CD4-positive, alpha-beta T cell treated with Interleukin-21 for 1 hour (primary cell): ENCODE measurements at places on chromosomes 3 and 15.

GRCh38 chr15:76614725-76615124 lies 278.2 kb downstream of the ISL2 start:
- DNase-seq = no peak

DNA sequence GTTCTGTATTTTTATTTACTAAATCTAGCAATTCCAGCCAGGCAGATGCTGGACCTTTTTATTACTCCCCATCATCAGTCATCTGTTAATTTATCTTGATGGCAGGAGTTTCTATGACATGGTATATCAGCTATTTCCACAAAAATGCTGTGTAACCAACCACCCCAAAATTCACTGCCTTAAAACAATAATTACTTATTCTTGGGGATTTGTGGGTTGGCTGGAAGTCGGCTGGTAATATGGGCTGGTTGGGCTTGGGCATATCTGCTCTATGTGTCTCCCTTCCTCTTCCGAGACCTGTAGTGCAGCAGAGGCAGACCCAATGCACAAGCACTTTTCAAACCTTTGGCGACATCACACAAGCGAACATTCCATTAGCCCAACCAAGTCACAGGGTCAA lies 92.1 kb upstream of the UBE2E1 start:
- DNase-seq = no peak

DNA sequence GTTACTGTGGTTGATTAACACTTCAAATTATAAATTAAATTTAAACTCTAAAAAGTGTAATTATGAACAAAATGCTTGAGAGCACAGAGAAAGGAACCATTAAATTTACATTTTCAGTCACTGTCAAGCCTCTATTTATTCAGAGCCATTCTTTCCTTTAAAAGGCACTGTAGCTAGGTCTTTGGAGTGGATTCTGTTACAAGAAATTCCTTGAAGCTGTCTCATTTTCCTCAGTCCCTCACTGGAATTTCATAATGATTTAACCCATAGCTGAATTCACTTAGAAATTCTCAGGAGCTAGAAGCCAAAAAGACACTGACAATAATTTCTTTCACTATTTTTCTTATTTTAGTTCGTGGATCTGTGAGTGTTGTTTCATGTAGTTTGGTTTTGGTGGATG lies 81.2 kb upstream of the TCF12 start:
- DNase-seq = no peak

GRCh38 chr3:128006061-128007032 lies 45.9 kb upstream of the SEC61A1 start:
- no peak for DNase-seq

- DNase-seq = peak; percentile 48
Observed at GRCh38 chr3:161273589-161274218, 52.6 kb downstream of the NMD3 start.

DNA sequence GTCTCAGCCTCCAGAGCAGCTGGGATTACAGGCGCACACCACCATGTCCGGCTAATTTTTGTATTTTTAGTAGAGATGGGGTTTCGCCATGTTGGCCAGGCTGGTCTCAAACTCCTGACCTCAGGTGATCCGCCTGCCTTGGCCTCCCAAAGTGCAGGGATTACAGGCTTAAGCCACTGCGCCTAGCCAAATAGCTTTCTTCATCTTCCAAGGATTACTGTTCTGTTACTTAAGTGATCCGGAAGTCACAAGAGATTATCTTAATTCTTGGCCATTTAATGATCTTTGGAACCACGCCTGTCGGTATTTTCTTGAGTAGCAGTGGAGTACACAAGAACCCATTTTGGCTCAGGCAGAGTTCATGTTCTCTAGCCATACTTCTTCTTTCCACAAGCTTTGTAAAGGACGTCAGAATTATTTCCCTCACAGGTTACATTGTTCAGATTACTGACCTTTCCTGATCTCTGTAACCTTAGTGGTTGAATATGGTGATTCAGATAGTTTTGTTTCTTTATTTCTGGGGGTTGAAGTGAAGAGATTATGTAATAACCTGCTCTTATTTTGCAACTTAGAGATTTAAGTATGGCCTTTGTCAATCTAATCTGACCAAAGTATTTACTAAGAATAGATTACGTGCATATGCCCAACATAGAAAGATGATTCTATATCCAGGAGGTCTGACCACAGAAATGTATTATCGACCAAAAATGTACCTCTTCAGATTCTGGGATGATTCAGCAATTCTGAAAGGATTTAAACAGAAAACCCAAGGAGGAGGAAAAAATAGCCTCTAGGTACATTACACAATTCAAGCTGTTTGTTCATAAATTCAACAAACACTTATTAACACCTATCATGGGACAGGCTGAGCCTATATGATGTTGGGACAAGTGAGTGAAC lies 132.2 kb downstream of the GREM1 start:
- no peak for DNase-seq

GRCh38 chr15:22969489-22969888 lies 10.7 kb downstream of the CYFIP1 start:
- no peak for DNase-seq

GRCh38 chr3:32026593-32026992 lies 45.0 kb downstream of the ZNF860 start:
- DNase-seq = no peak

GRCh38 chr3:123719862-123720453 lies 135.1 kb upstream of the HACD2 start:
- no peak for DNase-seq

GRCh38 chr3:195537995-195538394 lies 5.1 kb downstream of the PPP1R2 start:
- DNase-seq = peak; percentile 63

GRCh38 chr3:9013782-9014563 lies 50.7 kb upstream of the RAD18 start:
- no peak for DNase-seq

- no peak for DNase-seq
Observed at GRCh38 chr3:37964716-37965115, 25.9 kb upstream of the VILL start.

- DNase-seq = no peak
Observed at GRCh38 chr15:56772868-56773639, 39.7 kb upstream of the ZNF280D start.

GRCh38 chr15:67715170-67715569 lies 110.1 kb upstream of the SKOR1 start:
- no peak for DNase-seq

DNA sequence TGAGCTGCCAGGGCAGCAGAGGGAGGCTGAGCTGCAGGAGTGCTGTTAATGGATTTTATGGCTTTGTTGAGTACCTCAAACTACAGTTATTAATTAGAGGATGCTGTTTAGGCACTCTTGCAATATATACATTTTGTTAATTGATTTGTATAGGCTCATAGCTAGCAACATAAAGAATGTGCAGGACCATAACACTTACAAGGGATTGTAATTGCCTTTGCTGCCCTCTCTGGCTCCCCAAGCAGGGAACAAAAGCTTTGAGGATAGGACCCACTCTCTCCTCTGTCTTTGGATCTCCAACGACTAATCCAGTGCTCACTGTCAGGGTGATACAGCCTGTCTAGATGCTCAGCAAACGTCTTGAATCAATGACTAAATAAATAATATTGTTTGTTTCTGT lies 1.2 kb upstream of the CLSTN2 start:
- no peak for DNase-seq

- no peak for DNase-seq
Observed at GRCh38 chr15:90583471-90584252, 53.9 kb downstream of the CRTC3 start.

GRCh38 chr3:73548436-73548835 lies 76.3 kb downstream of the PDZRN3 start:
- DNase-seq = no peak

DNA sequence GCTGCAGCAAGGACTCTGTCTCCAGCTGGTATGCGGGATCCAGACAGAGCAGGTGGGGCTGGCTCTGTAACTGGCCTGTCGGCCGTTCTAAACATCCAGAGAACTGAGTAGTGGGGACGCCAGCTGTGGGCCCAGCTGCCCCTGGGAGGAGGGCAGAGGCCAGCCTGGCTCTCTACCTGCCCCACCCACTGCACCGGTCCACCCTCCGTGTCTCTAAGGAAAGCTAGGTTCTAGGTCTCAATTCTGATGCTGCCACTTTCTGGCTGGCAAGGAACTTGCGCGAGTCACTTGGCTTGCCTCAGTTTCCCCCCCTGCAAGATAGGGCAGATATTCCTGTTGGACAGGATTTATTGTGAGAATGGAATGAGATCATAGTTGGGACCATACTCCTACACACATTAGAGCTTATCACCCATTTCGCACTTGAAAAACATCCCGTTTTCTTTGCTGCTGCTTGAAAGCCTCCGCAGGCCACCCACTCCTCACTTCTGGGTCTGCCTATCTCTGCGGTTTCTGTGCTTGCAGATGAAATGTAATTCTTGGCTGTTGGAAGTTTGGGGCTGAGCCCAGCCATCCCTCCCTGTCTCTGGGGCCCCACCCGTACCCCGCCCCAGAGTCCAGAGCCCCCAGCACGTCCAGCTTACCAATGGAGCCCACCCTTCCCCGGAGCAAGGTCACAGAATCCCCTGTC lies 65.8 kb downstream of the IQSEC1 start:
- DNase-seq = no peak

DNA sequence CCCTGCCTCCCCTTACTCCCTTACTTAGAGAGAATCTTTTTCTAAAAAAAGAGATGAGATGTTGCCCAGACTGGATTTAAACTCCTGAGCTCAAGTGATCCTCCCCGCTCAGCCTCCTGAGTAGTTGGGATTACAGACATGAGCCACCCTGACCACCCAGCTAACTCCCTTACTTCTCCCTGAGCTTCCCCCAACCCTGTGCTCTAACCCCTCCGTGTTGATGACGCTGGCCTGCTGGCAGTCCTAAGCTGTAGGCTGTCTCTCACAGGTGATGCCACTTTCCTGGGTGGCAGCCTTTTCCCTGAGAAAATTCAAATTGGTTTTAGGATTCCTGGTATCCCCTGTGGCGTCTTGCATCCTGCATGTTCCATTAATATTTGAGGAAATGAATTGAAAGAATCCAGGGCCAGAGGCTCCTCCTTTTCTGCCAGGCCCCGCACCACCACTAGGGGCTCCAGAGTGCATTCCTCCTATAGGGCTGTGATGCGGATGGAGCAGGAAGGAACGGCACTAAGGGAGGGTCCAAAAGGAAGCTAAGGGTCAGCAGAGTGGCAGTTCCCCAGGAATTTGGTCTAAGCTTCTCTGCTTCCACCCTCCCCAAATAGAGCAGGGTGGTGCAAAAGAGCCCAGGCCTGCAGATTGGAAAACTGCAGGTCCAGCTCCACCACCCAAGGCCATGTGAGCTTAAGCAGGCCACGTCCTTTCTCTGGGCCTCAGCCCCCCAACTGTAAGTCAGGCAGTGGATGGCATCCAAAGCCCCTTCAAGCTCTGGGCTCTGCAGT lies 101.1 kb downstream of the DAPK2 start:
- DNase-seq = peak; percentile 60

GRCh38 chr3:126678693-126679317 lies 23.9 kb upstream of the TXNRD3 start:
- DNase-seq = no peak

- peak; percentile 40 for DNase-seq
Observed at GRCh38 chr3:67384760-67385397, 269.5 kb downstream of the SUCLG2 start.

DNA sequence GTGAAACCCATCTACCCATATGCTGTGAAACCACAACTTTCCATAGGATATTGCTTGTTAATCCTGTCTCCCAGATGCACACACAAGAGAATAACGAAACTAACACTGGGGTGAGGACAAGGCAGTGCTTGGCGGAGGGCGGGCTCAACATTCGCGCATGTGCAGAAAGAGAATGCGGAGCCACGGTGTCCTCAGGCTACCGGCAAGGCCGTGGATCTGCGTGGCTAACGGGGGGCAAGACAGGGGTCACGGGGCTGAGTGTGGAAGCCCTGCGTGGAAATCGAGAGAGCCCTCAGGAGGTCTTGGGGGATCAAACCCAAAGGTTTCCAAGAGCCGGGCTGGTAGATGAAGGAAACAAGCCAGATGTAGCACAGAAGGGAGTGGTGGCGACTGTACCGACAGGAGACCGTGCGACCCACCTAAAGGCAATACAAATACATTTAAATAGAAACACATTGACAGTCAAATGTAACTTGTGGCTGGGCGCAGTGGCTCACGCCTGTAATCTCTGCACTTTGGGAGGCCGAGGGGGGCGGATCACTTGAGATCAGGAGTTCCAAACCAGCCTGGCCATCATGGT lies 48.5 kb upstream of the TRA2B start:
- peak; percentile 12 for DNase-seq

DNA sequence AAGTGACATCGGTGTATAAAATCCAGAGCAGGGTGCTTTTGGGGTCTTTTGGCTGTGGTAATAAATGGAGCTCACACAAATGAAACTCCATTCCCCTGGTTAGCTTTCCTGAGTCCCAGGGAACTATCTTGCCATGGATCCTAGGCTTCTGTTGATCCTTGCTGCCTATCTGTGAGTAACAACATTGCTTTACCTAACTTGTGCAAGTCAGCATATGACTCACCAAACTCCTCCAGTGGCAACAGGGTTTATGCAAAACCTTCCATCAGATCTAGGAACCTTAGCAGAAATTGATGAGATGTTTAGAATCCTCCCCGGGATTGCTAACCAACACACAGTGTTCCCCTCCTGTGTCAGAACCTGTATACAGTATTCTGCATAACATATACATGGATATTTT lies 105.4 kb downstream of the SCAPER start:
- no peak for DNase-seq

- DNase-seq = no peak
Observed at GRCh38 chr3:186239321-186239720, 122.7 kb downstream of the DGKG start.

GRCh38 chr3:72997421-72997961 lies 880 bp downstream of the PPP4R2 start:
- peak; percentile 63 for DNase-seq

GRCh38 chr3:16498130-16498890 lies 15.2 kb downstream of the RFTN1 start:
- DNase-seq = no peak

DNA sequence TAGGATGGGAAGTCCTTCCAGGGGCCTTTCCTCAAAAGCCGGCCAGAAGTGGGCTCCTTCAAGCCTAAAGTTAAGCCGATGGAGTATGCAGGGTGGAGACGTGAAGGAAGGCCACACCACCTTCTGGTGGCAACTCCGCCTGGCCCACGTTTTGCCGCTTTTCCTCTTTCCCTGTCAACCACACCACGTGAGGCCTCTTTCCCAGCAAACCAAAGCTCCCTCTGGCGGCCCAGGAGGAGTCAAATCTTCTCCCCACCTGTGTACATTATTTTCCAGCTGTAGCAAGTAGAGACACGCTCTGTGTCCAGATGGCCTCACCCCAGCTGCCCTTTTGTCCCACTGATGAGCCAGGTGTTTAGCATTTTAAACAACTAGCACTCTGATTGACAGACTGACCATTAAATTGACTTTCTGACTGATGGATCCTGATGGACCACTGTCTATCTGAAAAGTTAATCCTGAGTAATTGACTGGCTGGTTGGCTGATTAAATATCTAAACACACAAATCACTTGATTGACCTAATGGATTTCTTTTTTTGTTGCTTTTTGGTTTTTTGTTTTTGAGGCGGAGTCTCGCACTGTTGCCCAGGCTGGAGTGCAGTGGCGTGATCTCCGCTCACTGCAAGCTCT lies 59.6 kb upstream of the ZBTB38 start:
- no peak for DNase-seq

- no peak for DNase-seq
Observed at GRCh38 chr15:53586799-53587198, 172.7 kb downstream of the WDR72 start.

- DNase-seq = no peak
Observed at GRCh38 chr3:31016196-31016595, 121.7 kb upstream of the GADL1 start.
